ENCODE measurements at places on chromosomes 12 and 14. TPM values are rescaled to one million over a fixed set of nuclear protein-coding genes. Genes with fewer than 3 reads are reported as not detected.

DHRS2 gene
- not detected for total RNA-seq

IL22 gene
- not detected for total RNA-seq

ACOT4 gene
- 1.6 TPM for total RNA-seq

RIMKLB gene
- total RNA-seq = 7.9 TPM

SLCO1B1 gene
- not detected for total RNA-seq

CPM gene
- total RNA-seq = 7.4 TPM

ANHX gene
- total RNA-seq = not detected

PTPRR gene
- total RNA-seq = not detected

MEG3 gene
- total RNA-seq = 82.7 TPM

TRPV4 gene
- total RNA-seq = 2.5 TPM

TAC3 gene
- 0.34 TPM for total RNA-seq

TPH2 gene
- not detected for total RNA-seq

FIGNL2 gene
- under 0.01 TPM for total RNA-seq

AKAP5 gene
- total RNA-seq = 0.17 TPM

KRT71 gene
- not detected for total RNA-seq

CARMIL3 gene
- under 0.01 TPM for total RNA-seq

FOXG1 gene
- 0.15 TPM for total RNA-seq

AVPR1A gene
- not detected for total RNA-seq

KRT72 gene
- not detected for total RNA-seq

KRT79 gene
- not detected for total RNA-seq

NEUROD4 gene
- not detected for total RNA-seq

SAMD4A gene
- 14.4 TPM for total RNA-seq

RBP5 gene
- total RNA-seq = not detected

C14orf119 gene
- total RNA-seq = 55.6 TPM

EFS gene
- total RNA-seq = 15.8 TPM

C1S gene
- total RNA-seq = 36.6 TPM

RAB2B gene
- total RNA-seq = 13.2 TPM

MBIP gene
- total RNA-seq = 5.4 TPM

ALX1 gene
- 0.45 TPM for total RNA-seq

OVCH1 gene
- not detected for total RNA-seq

LAG3 gene
- total RNA-seq = 0.74 TPM

CSRP2 gene
- total RNA-seq = 63.9 TPM

TMEM253 gene
- not detected for total RNA-seq

AQP6 gene
- total RNA-seq = not detected

RNASE4 gene
- 12.1 TPM for total RNA-seq

SERPINA9 gene
- not detected for total RNA-seq

RERG gene
- 0.17 TPM for total RNA-seq

MCRS1 gene
- 76.9 TPM for total RNA-seq

POLE2 gene
- 24.4 TPM for total RNA-seq

SSPN gene
- 5.4 TPM for total RNA-seq

HOXC13 gene
- under 0.01 TPM for total RNA-seq

GPR65 gene
- under 0.01 TPM for total RNA-seq

LRIG3 gene
- 17.3 TPM for total RNA-seq

METTL17 gene
- 82.7 TPM for total RNA-seq

AQP5 gene
- not detected for total RNA-seq

WSCD2 gene
- not detected for total RNA-seq

FAM181A gene
- not detected for total RNA-seq

MMP17 gene
- total RNA-seq = 10.3 TPM

Data from bronchus fibroblast of lung (primary cell).